B cell (primary cell): ENCODE measurements at places on chromosomes 7 and 10.

DNA sequence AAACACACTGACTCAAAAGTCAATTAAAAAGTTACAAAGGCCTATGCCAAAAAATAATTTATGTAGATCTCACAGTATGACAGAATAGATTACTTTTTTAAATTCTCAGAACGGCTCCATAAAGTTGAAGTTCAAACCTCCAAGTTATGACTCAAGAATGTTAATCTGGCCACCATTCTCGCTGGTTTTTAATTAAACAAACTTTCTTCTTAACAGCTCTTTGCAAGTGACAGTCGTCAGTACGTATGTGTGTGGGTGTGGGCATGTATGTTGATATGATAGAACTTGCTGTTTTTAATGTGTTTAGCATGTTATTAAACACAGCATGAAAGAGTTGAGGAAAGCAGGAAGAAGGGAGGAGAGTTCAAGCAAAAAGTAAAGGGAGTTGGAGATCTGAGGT, 18.5 kb downstream of the PRKCQ start:
- DNase-seq = no peak

GRCh38 chr10:124963866-124964720, 22.2 kb downstream of the ZRANB1 start:
- no peak for DNase-seq

- DNase-seq = no peak
These were observed 454.7 kb upstream of the FOXK1 start for GRCh38 chr7:4227105-4228010.

GRCh38 chr7:27095897-27096767, at the start of gene HOXA1:
TSS of gene HOXA1 (minus strand) at chr7:27096000. CDS start at chr7:27095912, 88 bp downstream.
- DNase-seq = peak; percentile 84

- no peak for DNase-seq
These were observed 2.0 kb downstream of the MICALL2 start for GRCh38 chr7:1457059-1457948.

GRCh38 chr10:84108797-84109196, 30.5 kb upstream of the GHITM start:
- no peak for DNase-seq

DNA sequence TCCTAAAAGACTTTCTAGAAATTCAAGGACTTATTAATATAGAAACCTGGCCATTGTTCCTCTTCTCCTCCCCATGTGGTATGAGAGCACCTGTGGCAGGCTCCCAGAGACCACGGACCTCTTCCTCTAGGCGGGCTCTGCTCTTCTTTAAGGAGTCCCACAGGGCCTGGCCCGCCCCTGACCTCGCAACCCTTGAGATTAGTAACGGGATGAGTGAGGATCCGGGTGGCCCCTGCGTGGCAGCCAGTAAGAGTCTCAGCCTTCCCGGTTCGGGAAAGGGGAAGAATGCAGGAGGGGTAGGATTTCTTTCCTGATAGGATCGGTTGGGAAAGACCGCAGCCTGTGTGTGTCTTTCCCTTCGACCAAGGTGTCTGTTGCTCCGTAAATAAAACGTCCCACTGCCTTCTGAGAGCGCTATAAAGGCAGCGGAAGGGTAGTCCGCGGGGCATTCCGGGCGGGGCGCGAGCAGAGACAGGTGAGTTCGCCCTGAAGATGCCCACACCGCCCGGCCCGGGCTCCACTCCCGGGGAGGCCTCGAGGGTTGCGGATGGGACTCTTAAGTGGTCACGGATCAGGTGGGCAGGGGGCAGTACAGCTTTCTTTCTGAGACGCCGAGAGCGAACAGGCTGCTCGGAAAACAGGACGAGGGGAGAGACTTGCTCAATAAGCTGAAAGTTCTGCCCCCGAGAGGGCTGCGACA, at the start of gene SLC26A4:
Gene SLC26A4 (plus strand): TSS at position 448 of the 700 bp plus-strand sequence. CDS start 814 bp downstream, outside the sequence.
- peak; percentile 43 for DNase-seq

GRCh38 chr10:73379064-73379748, 20.5 kb upstream of the CFAP70 start:
- DNase-seq = peak; percentile 20

DNA sequence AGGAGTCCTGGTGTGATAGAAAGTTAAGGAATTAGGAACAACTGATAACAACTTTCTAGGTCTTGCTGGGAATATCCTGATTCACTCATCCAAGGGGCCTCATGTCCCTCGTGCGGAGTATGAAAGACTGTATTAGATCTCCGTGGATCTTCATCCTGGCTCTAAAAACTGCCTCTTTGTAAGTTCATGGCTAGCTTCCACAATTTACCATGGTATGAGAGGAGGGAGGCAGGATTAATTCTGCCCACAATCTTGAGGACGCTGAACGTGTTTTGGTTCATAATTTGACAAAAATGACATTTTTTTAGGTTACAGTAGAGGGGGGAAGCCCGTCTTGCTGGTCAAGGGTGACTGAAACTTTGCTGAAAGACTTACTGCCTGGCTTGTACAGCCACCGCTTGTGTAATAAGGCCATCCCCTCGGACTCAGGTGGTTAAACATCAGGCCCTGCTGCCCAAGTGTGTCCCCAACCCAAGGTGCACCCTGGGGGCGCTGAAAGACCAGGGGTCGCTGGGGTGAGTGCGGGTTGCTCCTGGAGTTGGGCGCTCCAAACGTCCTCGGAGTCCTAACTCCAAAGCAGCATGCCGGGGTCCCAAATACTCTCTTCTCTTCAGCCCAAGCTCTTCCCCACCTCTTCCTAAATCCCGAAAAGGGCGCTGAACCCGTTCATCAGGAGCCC, 733 bp downstream of the HIBADH start:
- no peak for DNase-seq

DNA sequence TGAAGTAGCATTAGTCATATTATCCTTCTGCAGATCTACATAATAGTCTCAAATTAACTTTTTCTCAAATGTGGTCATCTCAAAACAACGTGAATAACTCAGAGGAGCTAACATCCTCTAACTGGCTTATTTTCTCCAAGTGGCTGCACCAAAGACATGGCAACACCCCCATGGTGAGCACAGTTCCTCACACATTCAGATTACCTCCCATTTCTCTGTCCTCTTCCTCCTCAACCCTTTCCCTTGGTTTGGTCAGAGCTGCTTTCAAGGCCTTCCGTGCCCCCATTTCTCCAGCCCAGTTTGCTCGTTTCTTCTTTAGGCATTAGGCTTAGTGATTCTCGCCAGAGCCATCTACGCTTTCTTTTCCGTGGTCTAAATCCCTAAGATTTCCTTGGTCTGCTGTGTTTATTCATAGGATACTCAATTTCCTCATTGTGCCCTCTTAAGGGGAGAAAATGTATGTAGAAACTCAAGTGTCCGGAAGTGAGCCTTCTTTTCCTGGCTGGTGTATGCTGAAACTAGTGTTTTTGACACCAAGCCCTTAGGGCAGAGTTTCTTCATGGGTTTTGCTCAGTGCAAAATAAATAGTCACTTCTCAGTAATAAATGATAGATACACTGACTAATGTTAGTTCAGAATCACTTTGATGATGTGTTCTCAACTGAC, 2.6 kb downstream of the MET start:
- no peak for DNase-seq

- no peak for DNase-seq
These were observed 7.6 kb upstream of the HOXA13 start for GRCh38 chr7:27207348-27207985.

- no peak for DNase-seq
These were observed 599.2 kb upstream of the POM121L12 start for GRCh38 chr7:52436278-52436677.

DNA sequence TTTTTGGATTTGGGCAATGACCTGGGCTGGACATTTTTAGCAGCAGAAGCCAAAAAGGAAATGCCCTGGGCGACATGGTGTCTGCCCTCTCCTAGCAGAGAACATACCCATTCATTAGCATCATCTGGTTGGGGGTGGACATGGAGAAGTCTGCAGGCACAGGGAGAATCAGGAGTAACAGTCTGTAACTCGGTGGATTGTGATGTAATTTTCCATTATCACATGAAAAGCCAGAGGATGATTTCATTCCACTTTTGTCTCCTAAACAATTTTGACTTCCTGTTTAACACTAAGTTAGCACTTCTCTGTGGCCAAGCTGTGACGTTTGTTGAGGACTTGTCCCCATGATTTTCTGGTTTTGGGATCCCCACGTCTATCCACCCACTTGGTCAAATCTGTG, 153.8 kb upstream of the HABP2 start:
- no peak for DNase-seq

DNA sequence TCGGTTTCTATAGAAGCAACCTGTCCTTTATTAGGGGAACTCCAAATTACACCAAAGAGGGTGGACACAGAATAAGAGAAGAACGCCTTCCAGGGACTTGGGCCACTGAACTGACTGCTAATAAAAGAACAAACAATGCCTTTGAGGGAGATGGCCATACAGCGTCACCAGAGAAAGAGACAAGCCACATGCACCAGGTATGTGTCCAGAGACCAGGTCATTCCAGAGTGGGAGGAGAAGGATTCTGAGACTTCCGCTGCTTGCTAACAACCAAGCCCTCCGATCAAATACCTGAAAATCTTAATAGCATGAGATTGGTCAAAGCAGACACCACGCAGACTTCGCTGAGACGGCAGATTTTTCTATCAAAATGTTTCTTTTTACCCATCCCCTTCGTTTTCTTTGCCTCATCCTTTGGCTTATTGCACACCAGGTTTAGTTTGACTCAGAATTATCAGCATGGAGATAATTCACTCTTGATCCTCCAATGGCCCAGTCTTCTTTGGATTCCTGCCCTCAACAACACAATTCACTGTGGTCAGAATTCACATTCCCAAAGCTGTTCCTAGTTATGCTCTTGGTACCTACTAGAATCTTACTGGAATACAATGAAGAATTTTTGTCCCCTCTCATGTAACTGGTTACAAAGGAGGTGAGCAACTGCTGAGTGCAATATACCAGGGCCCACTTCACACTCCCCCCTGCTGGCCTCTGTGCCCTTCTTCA, 87.4 kb upstream of the DDC start:
- DNase-seq = no peak

DNA sequence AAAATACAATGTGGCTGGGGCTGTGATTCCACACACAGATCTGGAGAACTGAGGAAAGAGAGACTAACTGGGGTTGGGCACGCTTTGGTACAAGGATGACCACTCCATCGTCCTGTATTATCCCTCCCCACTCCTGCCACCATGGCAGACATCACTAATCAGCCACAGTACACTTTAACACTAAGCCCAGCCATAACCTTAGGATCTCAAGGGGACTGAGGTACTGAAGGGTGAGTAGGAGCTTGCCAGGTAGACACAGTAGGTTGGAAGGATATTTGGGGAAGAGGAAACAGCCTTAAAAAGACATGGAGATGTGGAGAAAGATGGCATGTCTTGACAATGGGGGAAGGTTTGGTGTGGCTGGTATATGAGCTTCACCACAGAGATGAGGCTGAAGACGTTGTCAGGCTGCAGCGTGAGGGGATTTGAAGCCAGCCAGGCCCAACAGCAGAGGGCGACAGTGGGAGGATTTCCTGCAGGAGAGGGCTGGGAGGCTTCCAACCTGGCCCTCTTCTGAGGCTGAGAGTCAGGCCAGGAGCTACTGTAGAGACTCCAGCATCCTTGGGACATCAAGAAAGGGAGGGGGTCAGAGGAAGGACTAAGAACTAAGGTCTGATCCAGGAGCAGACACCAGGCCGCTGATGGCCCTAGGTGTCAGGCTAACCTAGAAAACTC, 58.6 kb upstream of the COL13A1 start:
- no peak for DNase-seq

GRCh38 chr10:9244864-9245263, 1190.4 kb downstream of the GATA3 start:
- DNase-seq = no peak

GRCh38 chr10:110977662-110978061, 58.3 kb downstream of the SHOC2 start:
- no peak for DNase-seq

DNA sequence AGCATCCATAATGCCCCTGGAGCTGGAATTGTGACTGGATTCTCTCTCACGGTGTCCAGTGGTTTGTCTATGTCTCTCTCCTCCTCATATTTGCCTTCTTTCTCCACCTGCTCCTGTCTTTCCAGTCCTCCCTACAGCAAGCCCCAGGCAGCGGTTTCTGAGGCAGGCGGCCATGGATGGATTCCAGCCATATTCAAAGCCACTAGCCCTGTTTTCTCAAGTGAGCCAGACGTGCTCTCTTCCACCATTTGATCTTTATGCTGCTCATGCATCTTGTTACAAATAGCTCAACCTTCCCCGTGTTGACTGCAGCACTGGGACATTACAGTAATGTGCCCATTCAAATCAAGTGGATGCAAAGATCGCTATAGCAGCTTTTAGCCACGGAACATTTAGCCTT, 387.2 kb upstream of the PODXL start:
- DNase-seq = no peak

DNA sequence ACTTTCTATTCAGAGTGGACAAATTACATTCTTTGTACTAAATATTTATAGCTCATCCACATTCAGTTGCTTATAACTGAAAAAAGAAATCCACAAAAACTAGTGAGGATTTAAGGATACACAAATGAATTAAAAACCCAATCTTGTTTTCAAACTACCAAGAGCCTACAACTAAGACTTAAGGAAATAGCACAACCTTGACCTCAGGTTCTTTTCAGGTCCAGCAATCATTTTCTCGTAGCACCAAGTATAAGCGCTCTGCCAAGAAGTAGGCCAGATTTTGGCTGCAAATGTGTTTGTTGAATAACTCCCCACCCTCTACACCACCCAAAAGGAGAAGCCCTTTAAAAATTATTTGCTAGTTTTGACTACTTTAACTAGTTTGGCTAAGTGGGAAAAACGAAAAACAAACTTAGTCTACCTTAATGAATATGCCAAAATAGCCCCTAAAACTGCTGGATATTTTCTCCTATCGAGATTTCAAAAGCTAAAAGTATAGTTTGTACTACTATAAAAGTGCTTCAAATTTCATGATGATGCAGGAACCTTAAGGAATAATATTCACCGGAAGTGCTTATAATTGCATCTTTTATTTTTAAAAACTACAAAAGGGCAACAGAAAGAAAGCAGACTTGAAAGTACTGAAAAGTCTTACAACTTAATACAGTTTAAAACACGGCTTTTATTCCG, 2.7 kb upstream of the KMT2E start:
- DNase-seq = peak; percentile 43

DNA sequence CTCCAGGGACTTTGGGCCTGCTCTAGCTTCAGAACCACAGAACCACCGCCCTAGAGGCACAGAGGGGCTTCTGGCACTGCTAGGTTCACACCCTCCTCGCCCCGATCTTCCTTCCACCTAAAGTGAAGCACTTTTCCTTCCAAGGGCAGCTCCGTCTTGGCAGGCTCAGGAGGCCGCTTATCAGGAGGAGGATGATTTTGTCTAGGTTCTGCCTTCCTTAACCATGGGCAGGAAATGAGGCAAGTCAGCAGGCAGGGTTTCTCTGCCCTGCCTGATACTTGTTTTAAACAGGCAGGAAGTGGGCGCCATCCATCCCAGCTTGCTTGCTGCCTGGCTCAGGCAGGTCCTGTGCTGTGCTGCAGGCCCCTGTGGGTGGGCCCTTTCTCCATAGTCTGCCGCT, 8.3 kb upstream of the ATP6V0E2 start:
- DNase-seq = no peak
